ENCODE measurements at places on chromosomes 6 and 20.

- DNase-seq = no peak
These were observed 148.9 kb downstream of the BCAS1 start for GRCh38 chr20:53921443-53921973.

GRCh38 chr6:168264593-168265335 lies 54.8 kb downstream of the DACT2 start:
- DNase-seq = no peak

DNA sequence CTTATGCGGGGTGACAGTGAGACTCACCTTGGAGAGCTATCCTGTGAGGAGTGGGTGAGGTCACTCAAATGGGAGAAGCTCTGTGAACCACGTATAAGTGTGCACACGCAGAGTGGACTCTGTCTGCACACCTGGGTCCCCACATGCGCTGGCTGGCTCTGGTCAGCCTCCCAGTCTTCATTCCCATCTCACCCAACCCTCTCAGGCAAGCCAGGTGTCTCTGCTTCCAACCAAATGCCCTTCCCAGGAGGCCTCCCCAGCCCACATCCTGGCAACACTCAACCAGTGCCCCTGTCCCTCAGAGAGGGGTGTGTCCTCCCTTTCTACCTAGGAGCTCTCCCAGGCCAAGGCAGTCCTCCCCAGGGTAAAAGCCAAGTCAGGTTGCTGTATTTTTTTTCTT lies 8.0 kb upstream of the PI16 start:
- no peak for DNase-seq

DNA sequence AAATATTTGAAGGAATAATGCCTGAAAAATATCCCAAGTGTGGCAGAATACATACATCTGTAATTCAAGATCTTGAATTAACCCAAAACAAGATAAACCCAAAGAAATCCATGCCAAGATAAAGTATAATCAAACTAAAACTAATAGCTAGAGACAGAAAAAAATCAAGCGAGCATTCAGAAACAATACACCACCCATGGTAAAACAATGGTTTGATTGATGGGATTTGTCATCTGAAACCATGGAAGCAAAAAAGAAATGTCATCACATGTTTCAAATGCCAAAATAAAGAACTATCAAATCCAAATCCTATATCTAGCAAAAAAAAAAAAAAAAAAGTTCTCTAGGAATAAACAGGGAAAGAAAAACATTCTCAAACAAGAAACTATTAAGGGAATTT lies 5.1 kb upstream of the DEFB127 start:
- DNase-seq = no peak

GRCh38 chr20:22744341-22745193 lies 160.2 kb upstream of the FOXA2 start:
- no peak for DNase-seq

DNA sequence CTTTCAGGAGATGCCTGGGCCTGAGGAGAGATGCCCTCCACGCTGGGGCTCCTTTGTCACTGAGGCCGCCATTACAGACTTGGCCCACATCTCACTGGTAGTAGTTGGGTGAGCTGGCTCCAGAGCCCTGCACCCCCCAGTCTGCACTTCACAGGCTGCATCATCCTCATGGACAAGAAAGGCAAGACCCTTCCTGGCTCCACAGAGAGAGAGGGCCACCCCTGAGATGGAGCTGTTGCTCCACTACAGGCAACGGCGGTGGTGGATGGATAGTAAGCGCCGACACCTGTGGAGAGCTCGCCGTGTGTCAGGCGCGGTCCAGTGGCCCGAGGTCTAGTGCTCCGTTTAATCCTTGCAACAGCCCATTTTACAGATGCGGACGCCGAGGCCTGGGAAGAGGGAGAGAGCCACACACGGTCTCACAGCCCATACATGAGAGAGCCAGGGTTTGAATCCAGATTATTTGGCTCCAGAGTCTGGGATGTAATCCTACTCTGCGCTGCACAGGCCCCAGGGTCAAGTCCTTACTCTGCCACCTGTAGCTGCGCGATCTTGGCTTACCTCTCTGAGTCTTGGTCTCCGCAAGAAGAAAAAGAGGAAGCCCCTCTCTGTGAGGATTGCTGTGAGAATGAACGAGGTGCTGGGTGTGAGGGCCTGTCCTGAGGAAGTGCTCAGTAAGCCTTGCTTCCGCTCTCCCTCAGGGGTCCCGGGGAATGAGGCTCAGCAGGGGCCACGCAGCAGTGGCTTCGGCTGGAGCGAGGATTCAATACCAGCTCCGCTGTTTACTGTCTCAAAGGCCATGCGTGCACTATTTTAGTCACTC lies 34.5 kb downstream of the SPDEF start:
- DNase-seq = no peak
